Metanephros (tissue), 2 donors: ENCODE measurements at places on chromosomes 12 and 14. TPM values are rescaled to one million over a fixed set of nuclear protein-coding genes. Genes with fewer than 3 reads are reported as not detected.

BEGAIN gene
- total RNA-seq: 2.8 TPM

DCAF5 gene
- 35.3 TPM for total RNA-seq

ASB2 gene
- total RNA-seq: 14.4 TPM

GCH1 gene
- total RNA-seq: 8.1 TPM

ALKBH2 gene
- 22.1 TPM for total RNA-seq

NAP1L1 gene
- total RNA-seq: 248 TPM

MANSC1 gene
- total RNA-seq: 5.4 TPM

REP15 gene
- total RNA-seq: 1.6 TPM

FERMT2 gene
- 147 TPM for total RNA-seq

ABCC9 gene
- 49.5 TPM for total RNA-seq

DBX2 gene
- total RNA-seq: 0.12 TPM

HOXC9 gene
- total RNA-seq: 21.5 TPM

PTCSC3 gene
- total RNA-seq: not detected

CCDC184 gene
- total RNA-seq: 0.53 TPM

TAS2R13 gene
- 5.3 TPM for total RNA-seq

SLCO1B1 gene
- total RNA-seq: not detected

RNF41 gene
- total RNA-seq: 40.6 TPM

CD4 gene
- total RNA-seq: 18.3 TPM

STAC3 gene
- total RNA-seq: 83.0 TPM

LRP1-AS gene
- total RNA-seq: not detected

PRICKLE1 gene
- total RNA-seq: 85.7 TPM

IRAK4 gene
- total RNA-seq: 11.4 TPM

SERPINA1 gene
- 27.6 TPM for total RNA-seq

CTSG gene
- 27.3 TPM for total RNA-seq

VRTN gene
- total RNA-seq: not detected

FAM222A gene
- 5.0 TPM for total RNA-seq

TPCN1 gene
- 47.5 TPM for total RNA-seq

LETMD1 gene
- total RNA-seq: 67.9 TPM

SLC16A7 gene
- 29.4 TPM for total RNA-seq

SYNE2 gene
- total RNA-seq: 277 TPM

ZDHHC22 gene
- total RNA-seq: 0.18 TPM

NKX2-1 gene
- total RNA-seq: not detected

CPNE8 gene
- total RNA-seq: 11.2 TPM

TDP1 gene
- total RNA-seq: 26.2 TPM

ACOT4 gene
- 2.4 TPM for total RNA-seq

SRRM4 gene
- total RNA-seq: 0.06 TPM

EEA1 gene
- total RNA-seq: 12.3 TPM

ACOT2 gene
- 40.8 TPM for total RNA-seq

BCL2L2 gene
- total RNA-seq: 33.3 TPM

UBE3B gene
- total RNA-seq: 64.2 TPM

GPR137C gene
- total RNA-seq: 5.5 TPM

CAPZA3 gene
- total RNA-seq: not detected

PHETA1 gene
- 9.8 TPM for total RNA-seq

RGS6 gene
- 4.4 TPM for total RNA-seq

FOXA1 gene
- total RNA-seq: 3.2 TPM

TESPA1 gene
- total RNA-seq: 0.64 TPM

ALDH1L2 gene
- 1.4 TPM for total RNA-seq

NOVA1 gene
- 14.6 TPM for total RNA-seq

KRT75 gene
- total RNA-seq: not detected

DIO2 gene
- 4.4 TPM for total RNA-seq

EFS gene
- total RNA-seq: 35.5 TPM

KITLG gene
- 30.9 TPM for total RNA-seq

UNC79 gene
- 1.1 TPM for total RNA-seq

CABP1 gene
- total RNA-seq: 1.9 TPM

TAS2R19 gene
- 14.1 TPM for total RNA-seq

KRT78 gene
- not detected for total RNA-seq
